ENCODE measurements at places on chromosomes 7 and 10.

DNA sequence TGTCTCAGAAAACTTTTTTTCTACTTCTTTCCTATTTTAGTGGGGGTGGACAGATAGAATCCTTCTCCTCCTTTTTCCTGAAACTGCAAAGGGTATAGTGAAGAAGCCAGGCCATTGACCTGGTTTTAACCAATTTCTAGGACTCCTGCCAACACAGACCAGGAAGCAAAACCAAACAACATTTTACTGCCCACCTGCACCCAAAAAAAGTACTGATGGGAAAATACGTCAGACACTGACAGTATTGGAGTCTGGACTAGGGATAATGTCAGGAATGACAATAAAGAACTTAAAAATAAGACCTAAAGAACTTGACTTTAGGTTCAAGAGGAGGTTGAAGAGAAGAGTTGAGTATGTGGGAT lies 5.0 kb upstream of the STEAP4 start:
- DNase-seq = no peak

DNA sequence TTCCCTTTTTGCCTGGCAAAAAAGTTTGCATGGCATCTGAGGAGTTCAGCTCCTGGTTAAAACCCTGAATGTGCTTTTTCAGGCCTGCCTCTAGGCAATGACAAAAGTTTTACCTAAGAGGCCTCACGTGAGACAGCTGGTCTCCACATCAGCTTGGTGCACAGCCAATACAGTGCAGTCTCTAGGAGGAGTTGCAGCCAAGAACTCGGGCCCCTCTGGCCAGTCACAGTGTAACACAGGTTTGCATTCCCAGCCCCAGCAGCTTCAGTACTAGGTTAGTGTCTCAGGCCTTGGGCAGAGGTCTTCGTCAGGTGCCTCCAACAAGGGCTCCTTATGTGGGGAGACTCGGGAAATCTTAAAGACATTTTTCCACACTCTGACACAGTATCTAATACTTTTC lies 771.7 kb downstream of the SORCS1 start:
- no peak for DNase-seq

DNA sequence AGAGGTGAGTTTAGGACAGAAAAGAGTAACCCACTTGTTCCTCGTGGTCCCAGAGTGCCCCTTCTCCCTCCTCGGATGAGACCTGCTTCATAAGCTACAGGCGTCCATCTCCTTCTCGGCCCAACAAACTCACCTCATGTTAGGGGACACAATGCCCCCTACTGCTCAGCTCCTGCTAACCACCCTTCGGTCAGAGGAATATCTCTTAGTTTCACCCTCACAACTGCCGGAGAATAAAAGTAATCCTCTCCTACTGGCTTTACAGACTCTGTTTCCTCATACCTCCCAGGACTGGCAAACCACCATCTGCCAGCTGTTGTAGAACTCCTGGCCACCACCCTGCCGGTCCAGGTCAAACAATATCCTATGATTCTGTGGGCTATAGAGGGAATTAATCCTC lies 3.2 kb downstream of the AKR1B15 start:
- no peak for DNase-seq

GRCh38 chr10:13907570-13907969 lies 320.8 kb downstream of the PRPF18 start:
- no peak for DNase-seq

GRCh38 chr7:40244226-40244625 lies 109.4 kb downstream of the SUGCT start:
- no peak for DNase-seq

DNA sequence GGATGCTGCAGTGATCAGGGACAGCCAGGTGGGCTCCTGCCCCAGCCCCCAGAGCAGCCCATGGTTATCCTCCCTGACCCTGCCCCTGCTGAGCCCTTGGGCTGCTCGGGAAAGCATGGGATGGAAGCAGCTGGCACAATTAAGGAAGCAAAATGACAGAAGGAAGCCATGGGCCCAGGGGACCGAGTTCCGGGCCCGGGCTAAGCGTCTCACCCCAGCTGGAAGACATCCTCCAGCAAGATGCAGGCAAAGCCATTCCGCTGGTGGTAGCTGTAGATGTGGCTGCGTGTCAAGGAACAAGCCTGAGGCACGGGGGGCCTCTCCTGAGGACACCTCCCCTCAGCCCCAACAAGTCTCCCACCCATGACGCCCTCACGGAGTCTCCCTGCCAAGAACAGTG lies 1.1 kb downstream of the ATG9B start:
- no peak for DNase-seq

- no peak for DNase-seq
Measured at GRCh38 chr7:127541548-127541947, 43.8 kb downstream of the GCC1 start.

- no peak for DNase-seq
Measured at GRCh38 chr7:115116773-115117715, 195.2 kb downstream of the MDFIC start.

DNA sequence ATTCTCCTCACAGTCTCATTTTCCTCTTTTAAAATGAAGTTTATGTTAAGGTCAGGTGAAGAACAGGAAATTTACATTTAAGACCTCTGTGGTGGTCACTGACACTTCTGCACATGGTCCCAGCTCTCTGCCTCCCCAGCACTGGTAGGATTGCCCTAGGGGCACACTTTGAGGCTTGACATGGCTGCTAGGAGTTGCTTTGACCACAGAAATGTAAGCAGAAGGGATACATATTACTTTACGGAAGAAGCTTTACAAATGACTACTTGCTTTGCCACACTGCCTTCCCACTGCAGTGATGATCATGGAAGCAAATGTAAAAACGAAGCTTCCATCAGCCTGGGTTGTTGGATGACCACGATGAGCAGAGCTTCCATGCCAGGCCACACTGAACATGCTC lies 53.1 kb upstream of the RSU1 start:
- DNase-seq = no peak

GRCh38 chr10:72461085-72461484 lies 106.4 kb upstream of the DNAJB12 start:
- no peak for DNase-seq

DNA sequence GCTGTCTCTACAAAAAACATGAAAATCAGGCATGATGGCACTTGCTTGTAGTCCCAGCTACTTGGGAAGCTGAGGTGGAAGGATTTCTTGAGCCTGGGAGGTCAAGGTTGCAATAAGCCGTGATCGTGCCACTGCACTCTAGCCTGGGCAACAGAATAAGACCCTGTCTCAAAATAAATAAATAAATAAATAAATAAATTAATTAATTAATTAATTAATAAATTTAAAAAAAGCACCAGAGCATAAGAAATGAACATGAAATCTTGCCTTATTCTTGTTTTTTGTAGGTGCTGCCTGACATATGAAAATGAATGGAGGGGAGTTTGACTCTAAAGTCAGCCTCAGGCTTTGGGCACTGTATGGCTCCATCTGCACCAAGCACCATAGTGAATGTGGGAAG lies 69.9 kb downstream of the GATA3 start:
- no peak for DNase-seq

- no peak for DNase-seq
Measured at GRCh38 chr10:1120306-1120705, 64.1 kb downstream of the WDR37 start.

- no peak for DNase-seq
Measured at GRCh38 chr10:69295027-69295636, 16.8 kb downstream of the HK1 start.
